ENCODE measurements at places on chromosomes 16 and 17.

DNA sequence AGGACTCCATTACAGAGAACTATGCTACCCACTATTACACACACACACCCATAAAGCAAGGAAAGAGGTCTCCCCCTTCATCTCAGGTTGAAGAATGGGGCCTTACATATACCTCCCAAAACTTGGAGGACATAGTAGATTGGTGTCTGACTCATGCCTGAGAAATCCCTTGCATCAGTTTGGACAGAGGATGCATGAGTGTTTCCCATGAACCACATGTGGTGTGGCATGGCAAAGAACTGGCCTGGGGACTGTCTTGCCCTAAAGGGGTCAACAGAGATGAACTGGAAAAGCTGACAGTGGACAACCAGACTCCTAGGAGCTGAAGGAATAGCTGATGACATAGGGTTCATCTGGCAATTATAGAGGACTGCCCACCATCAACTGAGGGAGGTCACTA lies 54.0 kb downstream of the DYNLRB2 start:
- DNase-seq, result no peak

GRCh38 chr16:52581530-52581929 lies 34.6 kb upstream of the TOX3 start:
- DNase-seq, result no peak

GRCh38 chr17:269616-270514 lies 82.7 kb downstream of the RPH3AL start:
- DNase-seq, result peak; percentile 31

DNA sequence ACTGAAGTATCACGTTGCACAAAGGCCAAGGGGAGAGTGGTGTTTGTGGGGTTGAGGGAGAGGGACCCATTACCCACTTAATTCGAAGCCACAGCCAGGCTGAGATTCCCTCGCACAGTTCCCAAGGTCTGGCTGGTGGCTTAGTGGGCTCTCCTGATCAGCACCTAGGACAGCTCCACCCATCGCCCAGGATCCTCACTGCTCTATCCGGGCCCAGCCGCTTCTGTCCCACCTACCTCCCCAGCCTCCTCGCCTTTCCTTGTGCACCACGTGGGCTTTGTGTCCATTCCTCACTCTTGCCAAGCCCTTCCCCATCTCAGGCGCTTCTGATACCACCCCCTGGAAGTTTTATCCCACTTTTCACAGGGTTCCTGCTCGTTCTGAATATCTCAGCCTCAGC lies 163.5 kb downstream of the CCT6B start:
- no peak for DNase-seq

DNA sequence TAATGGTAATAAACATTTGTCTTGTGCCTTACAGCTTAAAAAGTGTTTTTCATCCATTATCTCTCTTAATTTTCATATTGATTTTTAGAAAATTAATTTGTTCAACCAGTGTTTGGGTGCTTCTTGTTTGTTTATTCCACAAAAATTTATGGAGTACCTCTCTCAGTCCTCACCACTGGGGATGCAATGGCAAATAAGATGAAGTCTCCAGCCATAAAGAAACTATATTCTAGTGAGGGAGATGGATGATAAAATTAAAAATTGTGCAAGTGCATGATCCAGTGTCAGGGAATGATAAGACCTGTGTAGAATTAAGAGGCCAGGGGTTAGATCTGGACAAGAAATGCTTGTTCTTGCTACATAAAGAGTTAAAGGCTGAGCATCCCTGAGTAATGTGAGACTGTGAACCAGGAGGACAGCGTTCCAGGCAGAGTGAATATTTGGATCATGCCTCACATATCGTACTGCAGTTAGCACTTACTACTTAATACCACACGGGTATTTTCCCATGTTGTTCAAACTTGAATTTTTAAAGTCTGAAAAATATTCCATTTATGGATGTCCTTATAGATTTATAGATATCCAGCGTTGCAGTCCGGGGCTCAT lies 535.7 kb upstream of the HSBP1 start:
- no peak for DNase-seq

GRCh38 chr16:67387479-67388079 lies 5.7 kb downstream of the TPPP3 start:
- no peak for DNase-seq

DNA sequence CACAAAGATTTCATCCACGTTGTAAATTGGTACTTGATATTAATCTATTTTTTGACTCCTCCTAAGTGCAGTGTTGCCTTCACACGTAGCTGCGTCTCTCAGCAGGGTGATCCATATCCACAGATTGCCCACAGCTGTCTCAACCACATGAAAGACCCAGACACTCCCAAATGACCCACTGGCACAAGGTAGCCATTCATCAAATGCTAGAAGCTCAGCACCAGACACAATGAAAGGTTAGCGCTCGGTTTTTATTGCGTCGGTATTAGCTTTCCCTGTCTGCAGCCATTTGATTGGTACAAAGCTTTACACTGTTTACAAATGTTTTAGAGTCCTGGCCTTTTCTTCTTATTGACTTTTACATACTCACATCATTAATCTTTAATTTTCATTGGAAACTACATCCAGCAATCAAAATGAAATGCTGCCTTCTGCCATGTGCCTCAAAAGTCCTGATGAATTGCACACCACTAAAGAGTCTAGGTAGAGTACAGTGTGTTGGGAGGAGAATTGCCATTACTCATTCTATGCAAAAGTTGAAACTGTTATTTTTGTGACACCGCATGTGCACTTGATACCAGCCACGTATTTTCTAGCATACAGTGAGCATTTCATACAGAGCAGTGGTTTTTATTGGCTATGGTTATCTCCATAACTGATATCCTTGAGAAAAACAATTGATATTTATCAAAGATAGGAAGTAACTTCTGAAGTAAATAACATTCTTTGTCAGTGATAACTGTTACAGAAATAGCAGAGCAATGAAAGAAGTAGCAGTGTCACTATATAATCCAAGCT lies 127.3 kb upstream of the NUDT7 start:
- DNase-seq, result no peak

DNA sequence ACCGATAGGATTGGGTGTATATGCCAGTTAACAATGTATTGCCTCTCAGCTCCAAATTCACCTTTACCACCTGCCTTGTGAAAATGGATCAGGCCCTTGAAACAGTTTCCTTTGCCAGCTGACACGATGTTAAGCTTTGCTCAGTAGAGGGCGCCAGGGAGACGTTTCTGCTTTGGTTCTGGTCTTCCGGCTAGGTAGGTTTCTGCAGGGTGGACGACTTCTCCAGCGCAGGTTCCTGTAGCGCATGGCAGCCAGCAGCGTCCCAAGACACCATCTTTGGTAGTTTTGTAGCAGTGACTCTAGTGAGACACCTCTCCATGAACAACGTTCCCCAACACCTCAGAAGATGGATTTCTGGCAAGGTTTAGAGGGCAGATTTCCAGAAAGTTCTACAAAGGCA lies 24.0 kb downstream of the SYCE1L start:
- no peak for DNase-seq

GRCh38 chr17:68381076-68381900 lies 76.0 kb downstream of the WIPI1 start:
- peak; percentile 75 for DNase-seq

GRCh38 chr16:77408607-77409006 lies 26.2 kb downstream of the ADAMTS18 start:
- no peak for DNase-seq

DNA sequence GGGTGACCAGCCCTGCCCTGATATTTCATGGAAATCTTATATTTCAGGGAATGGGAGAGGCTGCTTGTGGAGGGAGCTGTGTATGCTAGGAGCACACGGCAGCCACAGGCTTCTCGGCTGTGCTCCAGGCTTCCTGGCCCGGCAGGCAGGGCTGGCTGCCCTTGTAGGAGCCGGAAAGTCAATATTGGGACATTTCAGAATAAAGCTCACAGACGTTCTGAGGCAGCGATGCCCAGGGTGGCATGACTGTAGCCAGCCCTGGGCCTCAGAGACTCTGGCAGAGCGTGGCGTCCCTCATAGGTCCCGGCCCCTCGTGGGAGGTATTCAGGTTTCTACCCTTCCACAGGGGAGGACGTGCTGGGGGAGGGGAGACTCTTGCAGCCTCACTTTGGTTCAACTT lies 65.7 kb downstream of the BANP start:
- DNase-seq, result peak; percentile 26

DNA sequence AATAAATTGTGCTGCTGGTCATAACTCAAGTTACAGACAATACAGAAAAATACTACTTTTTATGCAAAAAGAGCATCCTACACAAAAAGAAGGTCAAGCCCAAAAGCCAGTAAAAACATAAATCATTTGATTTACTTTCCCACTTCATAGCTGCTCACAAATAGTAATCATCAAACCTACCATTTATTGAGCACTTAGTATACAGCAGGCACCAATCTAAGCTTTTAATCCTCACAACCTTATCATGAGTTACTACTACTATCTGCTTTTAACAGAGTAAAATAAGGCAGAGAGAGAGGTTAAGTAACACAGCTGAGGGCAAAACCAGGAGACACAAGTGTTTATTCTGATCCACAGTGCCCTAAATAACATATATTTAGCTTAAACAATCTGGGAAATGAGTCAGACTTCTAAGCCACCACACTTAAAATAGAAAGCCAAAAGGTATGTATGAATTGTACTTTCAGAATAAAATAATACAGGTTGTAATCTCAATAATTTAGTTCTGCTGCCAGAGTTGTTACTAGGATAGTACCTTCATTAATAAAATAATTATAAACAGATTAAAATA lies 1.7 kb upstream of the AARS1 start:
- DNase-seq, result no peak

DNA sequence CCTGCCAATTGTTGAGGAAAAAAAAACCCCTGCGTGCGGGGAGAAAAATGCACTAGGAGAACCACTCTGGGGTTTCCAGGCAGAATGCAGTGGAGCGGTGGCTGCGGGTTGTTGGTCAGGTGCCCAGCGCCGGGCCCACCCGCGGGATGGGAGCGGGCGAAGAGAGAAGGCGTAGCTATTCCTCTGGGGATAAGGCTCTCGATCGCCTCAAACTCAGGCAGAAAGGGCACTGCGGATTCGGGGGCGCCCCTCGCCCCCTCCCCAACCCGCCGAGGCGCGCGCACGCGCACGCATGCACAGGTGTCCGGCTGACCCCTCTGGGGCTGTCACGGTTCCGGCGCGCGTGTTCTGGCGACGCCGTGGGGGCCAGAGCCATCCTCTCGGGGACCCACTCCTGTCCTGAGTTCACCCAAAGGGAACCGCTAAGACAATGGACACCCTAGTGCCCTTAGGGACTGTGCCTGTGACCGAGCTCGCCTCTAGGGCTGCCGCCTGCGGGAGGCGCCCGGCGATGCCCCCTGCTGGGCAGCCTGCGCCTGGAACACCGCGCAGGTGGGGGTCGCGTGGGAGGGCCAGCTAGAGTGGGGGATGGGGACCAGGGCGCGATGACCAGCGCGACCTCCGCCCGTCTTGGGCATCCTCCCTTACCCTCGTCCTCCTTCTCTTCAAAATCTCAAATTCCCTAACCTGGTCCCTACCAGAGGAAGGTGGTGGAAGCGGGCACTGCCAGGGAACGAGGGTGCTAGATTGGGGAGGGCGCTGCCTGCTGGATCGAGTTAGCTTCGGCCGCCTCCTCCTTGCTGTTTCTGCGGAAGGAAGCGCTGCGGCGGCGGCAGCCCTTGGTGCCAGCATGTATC lies 14.4 kb upstream of the CBX8 start:
- no peak for DNase-seq

DNA sequence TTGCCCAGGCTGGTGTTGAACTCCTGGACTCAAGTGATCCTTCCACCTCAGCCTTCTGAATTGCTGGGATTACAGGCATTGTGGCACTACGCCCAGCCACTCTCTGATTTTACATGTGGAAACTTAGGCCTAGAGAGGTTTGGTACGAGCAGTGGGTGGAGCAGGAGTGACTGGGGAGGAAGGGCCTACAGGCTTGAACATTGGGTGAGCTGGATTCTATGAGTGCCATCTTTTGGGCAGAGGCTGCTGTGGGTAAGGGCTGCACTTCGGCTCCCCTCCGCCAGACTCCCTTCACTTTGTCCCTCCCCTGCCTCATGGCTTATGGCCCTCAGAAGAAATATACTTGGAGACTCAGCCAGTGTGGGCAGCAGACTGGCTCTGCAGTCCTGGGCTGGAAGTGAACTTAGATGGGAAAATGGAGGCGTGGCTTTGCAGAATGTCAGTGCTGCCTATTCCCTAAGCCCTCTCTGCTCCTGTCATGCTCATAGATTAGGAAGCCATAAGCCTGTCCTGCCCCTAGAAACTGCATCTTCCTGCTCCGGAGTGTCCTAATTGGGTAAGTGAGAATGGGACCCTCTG lies 9.5 kb upstream of the MRC2 start:
- no peak for DNase-seq

DNA sequence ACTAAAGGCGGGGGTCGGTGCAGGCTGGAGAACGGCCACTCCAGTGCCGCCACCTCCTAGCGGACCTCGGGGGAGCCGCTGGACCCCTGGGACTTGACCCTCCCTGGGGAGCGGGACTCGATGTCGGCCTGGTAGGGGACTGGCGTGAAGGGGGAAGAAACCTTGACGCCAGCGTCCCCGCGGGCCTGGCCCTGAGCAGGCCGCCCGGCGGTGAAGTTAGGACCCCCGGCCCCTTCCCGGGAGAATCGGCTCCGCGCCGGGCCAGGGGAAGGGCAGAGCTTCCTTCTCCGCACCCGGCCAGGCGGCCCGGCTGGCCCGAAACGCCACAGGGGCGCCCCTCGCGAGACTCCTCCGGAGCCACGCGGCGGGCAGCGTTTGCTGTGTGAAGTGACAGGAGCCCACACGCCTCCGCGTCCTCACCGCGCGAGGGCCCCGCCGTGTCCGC lies 389 bp downstream of the DUS1L start:
- DNase-seq, result no peak

GRCh38 chr17:28433721-28434120 lies 27.7 kb upstream of the SLC46A1 start:
- DNase-seq, result no peak

- DNase-seq, result peak; percentile 72
These were observed 17.5 kb downstream of the SBK1 start for GRCh38 chr16:28309811-28310311.

DNA sequence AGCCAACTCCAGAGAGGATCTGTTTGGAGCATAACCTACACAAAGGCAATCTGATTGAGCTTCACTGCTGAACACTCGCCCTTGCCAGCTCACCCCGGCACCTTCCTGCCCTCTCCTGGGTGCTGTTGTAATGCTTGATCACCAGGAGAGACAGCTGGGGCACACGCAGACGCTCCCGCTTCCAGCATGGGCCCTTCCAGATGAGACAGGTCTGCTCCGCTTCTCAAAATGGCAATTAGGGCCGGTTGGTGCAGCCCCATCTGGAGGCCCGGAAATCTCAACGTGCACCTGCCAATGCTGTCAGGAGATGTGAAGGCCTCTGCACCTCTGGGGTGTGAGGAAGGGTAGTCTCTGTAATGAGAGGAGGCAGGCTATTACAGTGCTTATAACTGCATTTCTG lies 206.1 kb downstream of the ABCC12 start:
- DNase-seq, result no peak

Measured in lower lobe of right lung (tissue), 2 donors.